ENCODE measurements at places on chromosomes 2 and 18. TPM values are rescaled to one million over a fixed set of nuclear protein-coding genes. Genes with fewer than 3 reads are reported as not detected.

GRCh38 chr2:26880161-26880560, 32.2 kb downstream of the DPYSL5 start:
- DNase-seq = no peak

- DNase-seq = no peak
Measured at GRCh38 chr2:49416252-49416651, 261.9 kb upstream of the FSHR start.

DNA sequence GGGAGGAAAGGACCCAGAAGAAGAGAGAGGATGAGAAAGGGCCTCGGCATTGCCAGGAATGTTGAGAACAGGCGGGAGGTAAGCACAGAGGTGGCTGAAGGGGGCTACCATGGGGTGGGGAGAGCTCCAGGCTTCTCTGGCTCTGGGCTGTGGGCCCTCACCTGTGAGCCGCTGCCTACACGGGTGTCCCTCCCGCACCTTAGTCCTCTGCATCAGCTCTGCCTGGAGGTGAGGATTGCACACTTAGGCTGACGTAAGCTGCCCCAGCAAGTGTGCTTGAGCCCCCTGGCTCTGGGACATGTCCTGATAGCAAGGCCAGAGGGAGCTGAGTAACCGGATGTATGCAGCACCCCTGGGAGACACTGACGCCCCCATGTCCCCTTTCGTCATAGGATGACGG, 33.9 kb downstream of the TMEM18 start:
- no peak for DNase-seq

GRCh38 chr2:20622731-20623130, 28.2 kb downstream of the HS1BP3 start:
- no peak for DNase-seq

DNA sequence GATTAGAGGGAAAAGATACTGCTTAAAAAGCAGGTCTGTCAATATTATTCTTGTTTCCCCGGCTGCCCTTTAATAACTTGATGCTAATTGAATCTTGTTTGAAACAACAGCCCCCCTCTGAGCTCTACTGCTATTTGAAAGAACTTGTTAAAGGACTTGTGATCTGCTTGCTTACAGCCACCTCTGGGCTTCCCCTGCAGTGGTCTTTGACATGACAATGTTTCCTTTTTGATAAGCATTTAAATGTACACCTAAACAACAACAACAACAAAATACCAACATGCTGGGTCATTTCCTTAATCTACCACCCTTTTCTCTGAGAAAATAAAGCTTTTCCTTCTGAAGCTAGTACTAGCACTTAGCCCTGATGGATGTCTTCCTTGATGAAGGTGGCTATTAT, 3.9 kb downstream of the HOXD1 start:
- DNase-seq = no peak

GRCh38 chr2:149442346-149442745, 112.0 kb downstream of the LYPD6 start:
- DNase-seq = no peak

- no peak for DNase-seq
Measured at GRCh38 chr2:174997110-174997509, 8.1 kb downstream of the CHN1 start.

GRCh38 chr2:6914828-6915227, 2.4 kb upstream of the RNF144A start:
- peak; percentile 73 for DNase-seq

DNA sequence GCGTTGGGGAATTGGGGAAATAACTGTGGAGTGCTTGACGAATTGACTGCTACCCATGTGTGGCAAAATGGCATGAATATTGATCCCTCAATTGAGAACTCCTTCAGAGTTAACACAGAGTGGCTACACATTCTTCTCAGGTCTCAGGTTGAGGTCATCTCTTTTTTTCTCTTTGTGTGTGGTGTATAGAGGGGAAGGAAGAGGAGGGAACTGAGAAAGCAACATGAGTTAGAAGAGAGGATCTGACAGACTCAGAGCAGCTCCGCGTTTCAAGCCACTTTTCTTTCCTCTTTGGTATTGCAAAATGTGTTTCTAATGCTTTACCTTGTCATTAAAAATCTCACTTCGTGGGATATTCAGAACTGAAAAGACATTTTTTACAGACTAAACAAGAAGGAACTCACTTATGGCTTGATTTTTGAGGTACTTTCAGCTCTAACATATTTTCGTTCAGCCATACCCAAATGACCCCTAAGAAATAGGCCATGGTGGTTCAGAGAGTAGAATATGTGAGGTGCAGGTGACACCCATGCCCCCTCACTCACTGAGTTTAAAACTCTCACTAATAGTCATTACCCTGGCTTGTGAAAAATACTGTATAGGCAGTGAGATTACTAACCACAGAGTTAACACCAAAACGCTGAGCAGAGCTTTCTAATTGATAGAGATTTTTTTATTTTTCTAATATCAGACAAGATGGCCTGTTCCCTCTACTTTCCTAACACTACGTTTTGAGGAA, 22.5 kb downstream of the STAT4 start:
- no peak for DNase-seq

DNA sequence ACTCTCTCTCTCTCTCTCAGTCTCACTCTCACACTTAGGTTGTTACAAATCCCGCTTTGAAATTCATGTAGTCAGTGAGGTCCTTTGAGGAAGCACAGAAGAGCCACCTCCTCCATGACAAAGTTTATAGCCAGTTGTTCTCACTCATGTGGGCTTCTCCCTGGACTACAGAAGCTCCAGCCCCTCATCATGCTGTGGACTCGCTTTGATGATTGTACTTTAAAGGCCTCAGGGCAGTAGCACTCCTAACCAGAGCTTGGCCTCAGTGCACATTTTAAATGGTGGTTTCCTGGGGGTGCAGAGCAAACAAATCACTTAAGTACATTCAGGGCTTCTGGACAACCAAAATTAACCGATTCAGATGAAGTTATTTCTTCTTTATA, 115.7 kb downstream of the MTCL1 start:
- DNase-seq = peak; percentile 46

- peak; percentile 16 for DNase-seq
Measured at GRCh38 chr2:28751956-28752630, 463 bp downstream of the PPP1CB start.

DNA sequence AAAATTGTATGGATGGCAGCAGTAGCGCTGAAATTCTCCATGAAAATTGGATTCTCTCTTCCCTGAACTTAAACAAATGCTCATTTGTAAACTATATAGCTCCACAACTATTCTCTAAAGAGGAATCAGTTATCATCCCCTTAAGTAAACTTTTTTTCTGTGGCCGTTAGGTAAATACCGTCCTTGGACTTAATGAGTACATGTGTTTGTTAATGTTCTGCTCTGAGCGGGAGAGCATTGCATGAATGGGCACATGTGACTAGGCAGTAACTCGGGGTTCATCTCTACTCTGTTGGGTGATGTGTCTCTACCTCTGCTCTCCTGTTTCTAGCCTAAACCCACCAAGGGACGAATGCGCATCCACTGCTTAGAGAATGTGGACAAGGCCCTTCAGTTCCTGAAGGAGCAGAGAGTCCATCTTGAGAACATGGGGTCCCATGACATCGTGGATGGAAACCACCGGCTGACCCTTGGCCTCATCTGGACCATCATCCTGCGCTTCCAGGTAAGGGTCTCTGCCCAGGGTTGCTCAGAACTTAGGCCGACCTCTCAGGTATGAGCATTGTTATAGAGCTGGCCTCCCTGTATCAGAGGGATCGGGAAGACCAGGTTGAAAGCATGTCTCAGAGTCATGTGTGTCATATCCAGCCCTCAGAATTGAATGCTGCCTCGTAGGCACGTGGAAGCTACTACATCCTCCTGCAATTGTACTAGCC, 111.5 kb upstream of the EML6 start:
- no peak for DNase-seq

DNA sequence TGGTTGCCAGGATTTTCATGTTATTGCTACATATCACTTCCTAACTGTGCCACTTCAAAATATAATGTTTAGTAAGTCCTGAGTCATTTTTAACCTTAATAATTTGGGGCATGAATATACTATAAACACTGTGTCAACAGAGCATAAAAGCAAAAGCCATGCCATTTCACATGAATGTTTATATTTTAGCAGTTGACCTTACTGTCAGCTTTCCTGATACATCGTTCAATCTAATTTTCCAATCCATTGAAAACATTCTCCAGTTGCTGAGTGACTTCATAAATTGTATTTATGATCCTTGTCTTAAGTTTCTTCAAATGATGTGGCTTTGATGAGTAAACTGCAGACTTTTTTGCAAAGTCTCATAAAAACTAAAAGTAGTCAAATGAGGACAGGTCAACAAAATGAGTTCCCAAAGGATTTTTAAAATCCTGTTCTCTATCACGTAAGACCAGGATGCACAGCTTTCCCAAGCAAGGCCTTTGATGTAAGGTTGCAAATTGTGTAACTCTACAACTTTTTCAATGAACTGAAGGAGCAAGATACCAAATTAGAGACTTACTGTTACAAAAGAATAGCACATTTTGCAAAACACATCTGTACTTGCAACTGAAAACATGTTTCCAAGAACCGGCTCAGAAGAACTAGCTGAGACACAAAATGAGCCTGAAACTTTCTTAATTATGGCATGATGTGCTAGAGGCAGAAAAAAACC, 117.7 kb downstream of the SATB2 start:
- no peak for DNase-seq

GRCh38 chr2:184814421-184814820, 216.1 kb downstream of the ZNF804A start:
- DNase-seq = no peak

Gene GPR155
- total RNA-seq = 2.9 TPM

Gene SULT1C2
- not detected for total RNA-seq

Gene SP5
- total RNA-seq = not detected

Gene MPP4
- total RNA-seq = 24.3 TPM

Gene MAPRE3
- 1.6 TPM for total RNA-seq

Gene DSC2
- not detected for total RNA-seq

Gene RSAD2
- 3.6 TPM for total RNA-seq

Gene PROKR1
- total RNA-seq = not detected

Gene GLI2
- 3.9 TPM for total RNA-seq

Measured in RPMI7951 (cell line).